Stimulated activated CD4-positive, alpha-beta T cell treated with anti-CD3 and anti-CD28 coated beads, Interleukin-1b, Interleukin-23, amount 100 ng/mL, for 1 hour (primary cell): ENCODE measurements at places on chromosomes 5 and 9.

DNA sequence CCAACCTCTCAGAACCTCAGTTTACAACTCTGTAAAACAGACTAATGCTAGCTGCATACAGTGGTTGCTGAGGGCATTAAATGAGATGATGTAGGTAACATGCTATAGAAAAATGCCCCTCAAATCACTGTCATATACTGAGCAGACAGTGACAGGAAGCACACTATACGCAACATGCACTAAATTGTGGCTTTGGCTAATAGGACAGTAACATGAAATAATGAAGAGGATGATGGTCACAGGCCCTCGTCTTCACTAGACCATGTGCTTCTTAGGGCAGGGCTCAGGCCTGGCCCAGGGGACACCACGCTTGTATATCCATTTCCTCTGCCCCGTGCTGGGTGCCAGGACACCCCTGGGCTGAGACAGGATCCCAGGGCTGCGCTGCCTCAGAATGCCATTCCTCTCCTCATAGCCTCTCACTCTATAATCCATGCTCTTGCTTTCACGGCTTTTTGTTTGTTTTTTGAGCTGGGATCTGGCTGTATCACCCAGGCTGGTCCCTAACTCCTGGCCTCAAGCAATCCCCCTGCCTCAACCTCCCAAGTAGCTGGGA is 18.9 kb downstream of the CSF1R start:
- no peak for DNase-seq

DNA sequence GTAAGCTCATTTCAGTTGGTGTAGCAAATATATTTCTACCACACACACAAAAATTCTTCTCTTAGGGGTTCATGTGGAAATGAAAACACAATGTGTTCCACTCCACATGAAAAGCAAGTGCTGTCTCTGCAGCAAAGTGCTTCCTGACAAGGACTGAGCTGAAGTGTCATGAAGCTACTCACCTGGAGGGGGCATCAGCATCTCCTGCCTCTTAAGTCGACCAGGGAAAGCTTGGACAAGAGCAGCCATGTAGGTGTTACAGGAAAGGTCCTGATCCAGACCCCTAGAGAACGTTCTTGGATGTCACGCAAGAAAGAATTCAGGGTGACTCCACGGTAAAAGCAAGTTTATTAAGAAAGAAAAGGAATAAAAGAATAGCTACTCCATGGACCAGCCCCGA is 62.8 kb downstream of the SV2C start:
- DNase-seq = no peak

DNA sequence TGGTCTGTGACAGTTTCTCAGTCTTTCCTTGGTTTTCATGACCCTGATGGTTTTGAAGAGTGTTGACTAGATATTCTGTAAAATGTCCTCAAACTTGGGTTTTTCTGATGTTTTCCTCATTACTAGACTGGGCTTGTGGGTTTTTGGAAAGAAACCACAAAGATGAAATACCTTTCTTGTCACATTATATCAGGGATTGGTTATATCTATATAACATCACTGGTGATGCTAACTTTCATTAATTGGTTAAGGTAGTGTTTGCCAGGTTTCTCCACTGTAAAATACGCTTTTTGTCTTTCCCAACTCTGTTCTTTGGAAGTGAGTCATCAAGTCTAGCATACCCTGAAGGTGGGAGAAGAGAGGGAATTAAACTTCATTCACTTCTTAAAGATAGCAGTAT is 3.3 kb upstream of the IL31RA start:
- no peak for DNase-seq

DNA sequence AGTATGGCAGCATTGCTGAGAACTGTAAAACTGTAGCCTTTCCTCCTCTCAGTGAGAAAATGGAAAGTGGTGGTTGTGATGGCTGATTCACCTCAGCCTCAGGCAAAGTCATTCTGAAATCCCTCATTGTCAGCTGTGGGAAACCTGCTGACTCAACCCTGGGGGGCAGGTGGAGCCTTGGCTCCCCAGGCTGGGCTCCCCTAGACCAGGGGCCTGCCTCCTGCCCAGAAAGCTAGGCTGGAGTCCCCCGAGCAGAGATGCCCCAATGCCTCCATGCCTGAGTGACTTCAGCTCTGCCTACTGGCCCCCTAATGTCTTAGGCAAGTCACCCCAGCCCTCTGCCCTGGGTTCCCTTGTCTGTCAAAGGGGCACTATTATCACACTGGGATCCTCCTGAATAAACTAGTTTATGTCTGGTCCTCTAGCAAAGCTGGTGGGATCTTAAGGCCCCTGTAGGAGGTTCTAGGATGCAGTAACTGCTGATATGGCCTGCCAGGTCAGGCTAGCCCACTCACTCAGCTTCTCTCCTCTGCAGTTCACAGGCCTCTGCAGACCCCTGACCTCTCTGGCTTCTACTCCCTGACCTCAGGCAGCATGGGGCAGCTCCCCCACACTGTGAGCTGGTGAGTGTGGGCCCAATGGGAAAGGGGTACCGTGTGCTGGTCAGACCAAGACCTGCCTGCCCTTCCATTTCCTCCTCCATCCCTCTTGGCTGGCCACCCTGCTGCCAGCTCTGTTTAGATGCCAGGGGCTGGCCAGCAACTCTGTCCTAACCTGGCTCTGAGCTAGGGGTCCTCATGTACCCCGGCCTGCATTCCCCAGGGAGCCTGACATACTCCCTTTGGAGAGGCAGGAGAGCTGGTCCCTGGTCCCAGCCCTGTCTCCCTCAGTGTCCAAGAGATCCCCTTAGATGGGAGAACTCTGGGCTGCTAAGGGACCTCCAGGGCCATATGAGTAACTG is 24.2 kb downstream of the TCF7 start:
- DNase-seq = no peak

DNA sequence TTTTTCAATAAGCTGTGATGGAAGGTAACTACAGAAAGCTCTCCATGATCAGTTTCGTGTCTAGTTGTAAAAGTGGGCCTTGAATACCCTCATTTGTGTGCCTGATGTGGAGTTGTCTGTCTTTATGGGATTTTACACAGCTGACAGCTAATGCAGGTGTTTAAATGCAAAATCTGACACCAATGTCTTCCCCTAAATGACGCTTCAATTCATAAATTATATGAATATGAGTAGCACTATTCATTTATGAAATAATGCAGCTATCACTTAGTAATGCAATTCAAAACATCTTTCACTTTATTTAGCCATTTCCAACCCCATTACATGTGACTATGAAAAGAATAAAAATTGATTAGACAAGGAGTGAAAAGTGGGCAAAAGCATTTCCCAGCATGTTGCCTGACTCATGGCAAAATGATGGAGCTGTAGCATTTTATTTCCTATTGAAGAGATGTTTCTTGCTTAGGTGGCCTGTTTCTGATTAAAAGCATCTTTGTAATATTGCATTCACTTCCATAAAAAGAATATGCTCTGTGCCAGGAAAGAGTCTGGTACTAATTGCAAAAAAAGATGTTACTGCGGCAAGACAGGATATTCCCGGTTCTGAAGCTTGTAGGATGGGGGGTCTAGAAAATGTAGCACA is 116.7 kb upstream of the HAPLN1 start:
- DNase-seq = no peak

- DNase-seq = no peak
Observed at GRCh38 chr9:107750741-107751566, 261.4 kb upstream of the KLF4 start.

DNA sequence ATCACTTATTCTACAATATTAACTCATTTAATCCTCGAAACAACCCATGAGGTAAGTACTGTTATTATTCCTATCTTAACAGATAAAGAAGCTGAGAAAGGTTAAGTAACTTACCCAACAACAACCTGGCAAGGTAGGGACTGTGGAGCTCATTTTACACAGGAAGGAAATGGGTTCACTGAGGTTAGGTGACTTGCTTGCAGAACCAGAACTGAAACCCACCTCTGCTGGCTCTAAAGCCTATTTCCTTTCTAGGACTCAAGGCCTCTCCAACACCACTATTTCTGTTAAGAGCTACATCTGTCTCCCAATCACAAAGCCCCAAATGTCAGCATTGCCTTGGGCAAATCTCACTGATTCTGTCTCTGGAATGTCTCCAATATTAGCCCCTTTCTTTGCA is 38.9 kb upstream of the IFNK start:
- no peak for DNase-seq

- no peak for DNase-seq
Observed at GRCh38 chr9:109794361-109795012, 14.5 kb downstream of the PALM2AKAP2 start.

DNA sequence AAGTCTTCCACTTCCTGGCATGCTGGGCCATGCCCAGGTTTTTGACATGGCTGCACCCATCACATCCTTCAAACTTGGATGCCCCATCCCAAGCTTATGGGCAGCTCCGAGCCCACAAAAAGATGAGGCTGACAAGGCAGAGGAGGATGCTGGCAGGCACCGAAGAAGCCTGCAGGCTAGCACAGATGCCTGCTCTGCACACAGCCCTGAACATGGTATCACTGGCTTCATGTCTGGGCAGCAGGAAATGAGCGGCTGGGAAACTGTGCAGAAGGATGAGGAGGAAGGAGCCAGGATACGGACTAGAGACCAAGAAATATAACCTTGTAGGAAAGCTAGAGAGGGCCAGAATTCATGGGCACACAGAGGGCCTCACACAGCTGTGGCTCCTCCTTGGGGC is 14.8 kb downstream of the CAMK2A start:
- DNase-seq = no peak

GRCh38 chr5:1975406-1975715 is 92.6 kb upstream of the IRX4 start:
- DNase-seq = no peak
